Effector CD4-positive, alpha-beta T cell (primary cell): ENCODE measurements at places on chromosomes 13 and 19.
A peak's percentile ranks its signal among the peaks of the same experiment; 100 is the strongest.

- DNase-seq: peak; percentile 6
Measured at GRCh38 chr19:12092065-12092867, 27.7 kb downstream of the ZNF844 start.

DNA sequence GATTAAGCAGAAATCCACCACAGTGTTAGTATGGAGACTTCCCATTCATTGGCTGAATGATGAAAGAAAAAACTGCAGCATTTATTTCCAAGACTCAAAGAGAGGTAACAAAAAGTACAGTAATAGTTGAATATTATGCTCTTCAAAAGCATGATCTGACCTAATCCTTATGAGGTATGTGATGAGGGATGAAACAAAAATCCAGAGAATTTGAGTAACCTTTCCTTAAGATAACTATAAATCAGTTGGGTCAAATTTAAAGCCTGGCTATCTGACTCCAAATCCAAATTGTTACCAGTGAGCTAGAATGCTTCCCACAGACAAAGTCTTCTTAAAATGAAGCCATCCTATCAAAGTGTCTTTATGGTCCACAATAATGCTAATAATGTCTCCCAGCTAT is 38.1 kb downstream of the NUFIP1 start:
- DNase-seq: no peak

- DNase-seq: peak; percentile 54
Measured at GRCh38 chr19:48490981-48491792, 20.4 kb downstream of the LMTK3 start.

DNA sequence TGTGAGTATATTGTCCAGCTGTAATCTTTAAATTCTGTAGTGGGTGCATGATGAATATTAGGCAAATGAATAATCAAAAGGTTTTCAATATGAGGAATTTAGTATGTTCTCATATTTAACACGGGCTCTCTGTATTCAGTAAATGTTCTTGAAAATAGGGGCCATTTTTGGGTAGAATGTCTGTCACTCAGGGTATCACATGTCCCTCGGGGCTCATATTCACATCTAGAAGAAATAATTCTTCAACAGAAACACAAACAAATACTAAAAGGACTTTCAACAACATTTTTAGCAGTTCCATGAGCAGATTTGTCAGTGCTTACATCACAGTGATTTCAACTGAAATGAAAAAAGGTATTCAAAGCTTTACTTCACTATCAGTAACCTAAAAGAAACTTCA is 1388.4 kb upstream of the MIR17HG start:
- DNase-seq: no peak

GRCh38 chr13:66528944-66529576 is 701.1 kb downstream of the PCDH9 start:
- no peak for DNase-seq

DNA sequence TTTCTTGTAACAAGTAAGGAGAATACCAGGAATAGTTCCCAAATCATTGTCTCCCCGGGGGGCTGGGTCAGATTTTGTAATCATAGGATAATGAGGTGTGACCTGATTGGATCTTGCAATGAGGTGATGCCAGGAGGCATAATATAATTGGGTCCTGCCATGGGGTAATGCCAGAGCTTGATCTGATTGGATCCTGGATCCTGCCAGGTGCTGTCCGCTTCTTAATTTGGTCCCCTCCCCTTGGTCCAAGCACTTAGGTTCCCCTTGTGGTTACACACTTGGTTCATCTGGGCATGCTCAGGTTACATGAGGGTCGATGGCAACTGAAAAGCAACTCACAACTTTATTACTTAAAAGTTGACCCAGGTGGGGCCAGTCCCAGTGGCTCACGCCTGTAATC is 20.1 kb downstream of the RASL11A start:
- no peak for DNase-seq

DNA sequence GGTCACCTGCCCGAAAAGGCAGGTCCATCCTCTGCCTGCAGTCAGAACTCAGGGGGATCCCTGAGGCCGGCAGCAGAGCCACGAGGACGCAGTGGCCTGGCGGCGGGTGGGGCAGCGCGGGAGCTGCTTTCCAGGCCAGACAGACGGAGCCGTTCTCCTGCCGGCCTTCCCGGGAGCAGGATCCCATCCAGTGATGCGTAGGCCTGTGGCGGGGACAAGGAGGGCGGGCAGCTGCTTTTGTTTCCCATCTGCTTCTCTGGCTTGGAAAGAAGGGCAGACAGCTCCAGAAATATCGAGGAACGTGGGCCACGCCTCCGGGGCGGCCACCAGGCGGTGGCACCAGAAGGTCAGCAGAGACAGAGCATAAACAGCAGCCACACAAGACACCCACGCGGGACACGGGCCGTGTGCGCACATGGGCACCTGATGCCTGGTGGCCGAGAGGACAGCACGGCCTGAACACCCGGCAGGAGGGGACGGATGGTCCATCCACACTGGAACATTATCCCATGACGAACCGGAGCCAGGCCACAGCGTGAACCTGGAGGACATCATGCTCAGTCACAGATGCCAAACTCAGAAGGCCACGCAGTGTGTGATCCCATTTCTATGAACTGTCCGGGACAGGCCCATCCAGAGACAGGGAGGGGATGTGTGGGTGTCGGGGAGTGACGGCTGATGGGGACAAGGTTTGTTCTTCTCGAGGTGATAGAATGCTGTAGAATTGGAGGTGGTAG is 13.9 kb upstream of the MKNK2 start:
- DNase-seq: no peak

DNA sequence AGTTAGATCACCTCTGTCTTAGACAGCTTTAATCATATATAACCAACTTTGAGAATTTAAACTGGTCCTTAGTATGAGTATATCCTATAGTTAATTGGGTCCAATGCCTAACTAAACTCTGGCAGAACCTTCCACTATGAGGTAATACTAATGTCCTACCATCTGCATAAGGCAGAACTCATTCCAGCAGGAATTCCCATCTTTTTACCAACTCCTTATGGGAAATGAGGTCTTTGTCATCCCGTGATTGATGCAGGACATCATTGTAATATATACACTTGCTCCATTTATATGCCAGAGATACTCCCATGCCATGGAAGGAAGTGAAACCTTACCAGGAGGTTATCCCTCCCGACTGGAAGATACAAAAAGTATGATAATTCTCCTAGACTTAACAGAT is 2.8 kb downstream of the KCTD4 start:
- DNase-seq: no peak

- DNase-seq: no peak
Measured at GRCh38 chr13:103018556-103018955, 47.7 kb downstream of the SLC10A2 start.

GRCh38 chr19:32201211-32201610 is 144.2 kb upstream of the ZNF507 start:
- DNase-seq: no peak

GRCh38 chr19:2618611-2619010 is 83.9 kb downstream of the GNG7 start:
- peak; percentile 54 for DNase-seq

- DNase-seq: no peak
Measured at GRCh38 chr13:94708031-94708859, 4.1 kb downstream of the SOX21 start.

GRCh38 chr13:99371956-99372355 is 64.8 kb upstream of the GPR183 start:
- DNase-seq: peak; percentile 65

DNA sequence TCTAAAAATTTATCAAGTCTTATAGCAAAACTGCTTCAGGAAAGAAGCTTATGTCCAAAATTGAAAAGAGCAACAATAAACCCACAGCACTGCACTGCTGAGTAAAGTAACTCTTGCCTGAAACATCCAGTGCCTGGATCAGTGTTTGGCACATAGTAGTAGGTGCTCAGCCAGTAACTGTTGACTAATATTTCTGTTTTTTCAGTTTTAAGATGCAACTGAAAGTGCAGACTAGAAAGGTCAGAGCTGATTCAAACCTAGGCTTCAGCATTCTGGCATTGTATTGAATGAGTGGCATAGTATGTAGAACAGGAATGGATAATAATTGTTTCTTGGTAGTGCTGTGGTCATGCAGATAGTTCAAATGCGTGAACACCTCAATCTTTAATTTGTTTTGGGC is 67.6 kb downstream of the UBL3 start:
- DNase-seq: no peak

- DNase-seq: no peak
Measured at GRCh38 chr13:101795460-101795859, 343.0 kb downstream of the ITGBL1 start.

DNA sequence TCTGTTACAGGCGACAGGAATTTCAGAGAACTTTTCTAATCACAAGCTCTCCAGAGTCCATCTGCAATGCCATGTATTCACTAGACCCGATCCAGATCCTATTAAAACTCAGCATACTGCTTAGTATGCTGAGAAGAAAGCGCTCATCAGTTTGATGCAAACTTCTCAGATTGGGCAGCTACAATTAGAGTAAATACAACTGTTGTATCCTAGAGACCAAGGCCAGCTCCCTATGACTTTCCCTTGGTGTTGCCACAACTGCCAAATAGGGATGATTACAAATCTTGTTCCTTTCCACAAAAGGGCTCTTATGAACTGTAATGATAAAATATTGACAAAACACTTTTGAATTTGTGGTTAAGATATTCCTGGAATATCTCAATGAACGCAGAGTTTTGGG is 191.2 kb downstream of the SPRY2 start:
- no peak for DNase-seq

- DNase-seq: no peak
Measured at GRCh38 chr13:78784014-78784750, 125.2 kb upstream of the OBI1 start.

DNA sequence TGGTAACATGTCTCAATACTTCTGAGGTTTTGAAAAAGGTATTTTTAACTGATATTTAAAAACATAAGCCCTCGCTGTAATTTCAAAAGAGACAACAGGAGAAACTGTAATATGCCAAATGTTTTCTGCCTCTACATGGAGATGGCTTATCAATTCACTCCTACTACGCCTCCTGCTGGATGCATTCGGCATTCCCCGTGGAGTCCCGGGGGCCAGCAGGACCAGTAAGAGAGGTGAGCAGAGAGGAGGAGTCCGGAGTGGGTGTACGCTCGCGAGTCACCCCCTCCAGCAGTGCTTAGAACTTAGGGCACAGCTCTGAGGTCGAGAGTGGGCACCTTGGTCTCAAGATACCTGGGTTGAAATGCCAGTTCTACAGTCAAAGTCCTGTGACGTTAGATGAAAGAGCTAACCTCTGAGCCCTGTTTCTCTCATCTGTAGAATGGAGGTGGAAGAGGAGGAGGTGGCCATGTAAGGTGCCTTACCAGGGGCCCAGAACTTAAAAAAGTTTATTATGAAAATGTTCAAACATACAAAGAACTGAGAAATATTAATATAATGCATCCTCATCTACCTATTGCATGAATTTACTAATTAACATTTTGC is 110.2 kb downstream of the STK24 start:
- peak; percentile 25 for DNase-seq
